CD4-positive, alpha-beta T cell treated with Interleukin-6 for 4 hours (primary cell): ENCODE measurements at places on chromosomes 11 and 22.

- DNase-seq, result no peak
Observed at GRCh38 chr22:48785792-48786678, 1041.6 kb downstream of the BRD1 start.

DNA sequence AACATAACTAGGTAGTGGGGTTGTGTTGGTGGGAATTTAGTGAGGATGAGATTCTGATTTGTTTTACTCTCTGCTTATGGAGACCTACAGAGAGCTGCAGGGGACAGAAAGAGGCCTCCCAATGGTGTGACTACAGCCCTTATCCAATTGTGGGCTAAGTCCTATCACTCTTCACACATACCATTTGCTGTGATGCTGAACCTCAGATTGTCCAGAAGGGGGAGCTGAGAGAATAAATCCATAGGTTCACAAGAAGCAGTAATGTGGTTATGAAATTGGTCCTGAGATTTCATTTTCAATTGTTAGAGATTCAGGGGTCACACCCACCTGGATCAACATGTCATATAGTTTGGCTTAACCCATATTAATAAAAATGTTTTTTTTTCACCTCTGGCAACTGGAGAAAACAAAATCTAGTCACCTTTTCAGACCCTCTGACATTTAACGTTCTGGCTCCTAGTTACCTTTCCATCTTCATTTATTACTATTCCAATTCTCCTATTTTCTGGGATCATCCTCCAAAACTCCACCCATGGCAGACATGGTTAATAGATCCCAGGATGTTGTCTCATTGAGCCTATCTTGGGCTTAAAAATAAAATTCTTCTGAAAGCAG lies 53.3 kb upstream of the PTPN5 start:
- DNase-seq, result no peak

GRCh38 chr11:86047275-86047991 lies 21.5 kb downstream of the PICALM start:
- peak; percentile 23 for DNase-seq

DNA sequence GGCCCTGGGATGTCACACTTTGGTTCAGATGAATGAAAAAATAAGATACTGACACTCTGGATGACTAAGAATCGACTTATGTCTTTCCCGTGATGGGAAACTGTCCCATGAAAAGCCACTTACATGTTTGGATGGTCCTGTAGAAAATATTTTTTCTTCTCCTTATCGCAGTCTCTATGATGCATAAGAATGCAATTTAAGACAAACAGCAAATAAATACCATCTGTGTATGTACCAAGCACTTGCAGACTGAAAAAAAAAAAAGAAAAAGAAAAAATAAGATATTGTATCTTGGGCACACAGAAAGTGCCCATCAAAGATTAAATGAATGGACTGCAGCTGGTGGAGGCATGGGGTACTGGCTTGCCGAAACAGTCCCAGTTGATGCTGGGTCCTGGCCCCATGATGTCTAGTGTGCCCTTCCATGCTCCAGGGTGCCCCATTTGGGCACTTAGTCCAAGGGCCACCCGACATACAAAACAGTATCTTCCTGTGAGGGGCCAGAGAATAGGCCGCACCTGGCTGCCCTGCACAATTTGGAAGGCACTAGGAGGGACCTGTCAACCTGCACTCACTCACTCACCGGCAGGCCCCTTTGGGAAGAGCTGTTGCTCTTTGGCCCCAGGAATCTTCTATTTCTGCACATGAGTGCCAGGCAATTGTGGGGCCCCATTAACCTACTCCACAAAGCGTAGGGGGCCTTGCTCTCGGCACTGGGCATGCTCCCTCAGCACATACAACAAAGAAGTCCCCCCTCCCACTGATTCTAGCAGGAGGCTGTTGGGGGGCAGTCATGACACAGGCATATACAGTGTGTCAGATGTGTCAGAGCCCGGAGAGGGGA lies 2.5 kb upstream of the ZBED4 start:
- DNase-seq, result no peak

- DNase-seq, result no peak
Observed at GRCh38 chr11:47917599-47918369, 62.6 kb upstream of the PTPRJ start.

DNA sequence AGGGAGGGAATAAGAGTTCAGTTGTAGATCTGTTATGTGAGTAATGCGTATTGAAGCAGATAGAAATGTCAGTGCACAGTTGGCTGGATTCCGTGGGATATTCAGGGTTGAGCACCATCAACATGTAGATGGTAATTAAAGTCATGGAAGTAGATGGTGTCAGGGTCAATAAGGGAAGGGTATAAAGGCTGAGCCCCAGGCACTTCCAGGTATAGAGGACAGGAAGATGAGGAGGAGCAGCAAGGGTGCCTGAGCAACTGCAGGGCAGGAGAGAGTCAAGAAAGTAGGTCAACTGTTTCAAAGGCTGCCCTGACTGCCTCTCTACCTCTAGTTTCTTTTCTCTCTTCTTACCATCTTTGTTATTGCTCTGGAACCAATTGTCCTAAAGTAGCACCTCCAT lies 85.9 kb downstream of the MICAL2 start:
- peak; percentile 40 for DNase-seq
